ENCODE measurements at places on chromosomes 4 and X. TPM values are rescaled to one million over a fixed set of nuclear protein-coding genes. Genes with fewer than 3 reads are reported as not detected.

Gene CRLF2
- total RNA-seq: not detected

Gene NPNT
- not detected for total RNA-seq

Gene PDGFRA
- total RNA-seq: not detected

Gene STATH
- not detected for total RNA-seq

Gene GAGE13
- total RNA-seq: not detected

Gene SSX2
- not detected for total RNA-seq

Gene FRMPD4
- not detected for total RNA-seq

Gene SCRG1
- total RNA-seq: not detected

Gene KLHL4
- total RNA-seq: 0.11 TPM

Gene PABPC5
- total RNA-seq: not detected

Gene MAN2B2
- 15.7 TPM for total RNA-seq

Gene ZNF711
- total RNA-seq: 0.23 TPM

Gene OCRL
- total RNA-seq: 1.8 TPM

Gene MAGEA4
- not detected for total RNA-seq

Gene SLC4A4
- total RNA-seq: 1.3 TPM

Gene SMIM10L2A
- 0.38 TPM for total RNA-seq

Gene SPANXD
- not detected for total RNA-seq

Gene DIPK2B
- total RNA-seq: not detected

Gene C4orf50
- total RNA-seq: 0.19 TPM

Gene XAGE1A
- total RNA-seq: not detected

Gene FATE1
- not detected for total RNA-seq

Gene S100G
- not detected for total RNA-seq

Gene AASDH
- total RNA-seq: 10.5 TPM

Gene TBC1D9
- 0.13 TPM for total RNA-seq

Gene HSFX1
- total RNA-seq: 0.25 TPM

Gene MAGEB4
- not detected for total RNA-seq

Gene RBM46
- total RNA-seq: not detected

Gene SOX3
- total RNA-seq: not detected

Gene USP17L19
- total RNA-seq: not detected

Gene PLK4
- total RNA-seq: 40.5 TPM

Gene MAGEA12
- total RNA-seq: not detected

Gene CDS1
- not detected for total RNA-seq

Gene OGT
- 282 TPM for total RNA-seq

Gene GEMIN8
- 15.5 TPM for total RNA-seq

Gene SLC49A3
- 1.1 TPM for total RNA-seq

Gene CPZ
- not detected for total RNA-seq

Gene LRCH2
- total RNA-seq: not detected

Gene PRSS12
- total RNA-seq: not detected

Gene ENOX2
- 14.7 TPM for total RNA-seq

Gene VCX
- total RNA-seq: not detected

Gene GRPR
- 0.15 TPM for total RNA-seq

Gene GAGE1
- total RNA-seq: not detected

Gene NAT8L
- total RNA-seq: 0.59 TPM

Gene PDK3
- 36.1 TPM for total RNA-seq

Gene GLRA3
- total RNA-seq: not detected

Gene SRPK3
- total RNA-seq: not detected

Gene IL21
- 3.2 TPM for total RNA-seq

Gene TIGD4
- total RNA-seq: 0.80 TPM

Gene CDX4
- total RNA-seq: not detected
